ENCODE measurements at places on chromosomes 16 and 17.

DNA sequence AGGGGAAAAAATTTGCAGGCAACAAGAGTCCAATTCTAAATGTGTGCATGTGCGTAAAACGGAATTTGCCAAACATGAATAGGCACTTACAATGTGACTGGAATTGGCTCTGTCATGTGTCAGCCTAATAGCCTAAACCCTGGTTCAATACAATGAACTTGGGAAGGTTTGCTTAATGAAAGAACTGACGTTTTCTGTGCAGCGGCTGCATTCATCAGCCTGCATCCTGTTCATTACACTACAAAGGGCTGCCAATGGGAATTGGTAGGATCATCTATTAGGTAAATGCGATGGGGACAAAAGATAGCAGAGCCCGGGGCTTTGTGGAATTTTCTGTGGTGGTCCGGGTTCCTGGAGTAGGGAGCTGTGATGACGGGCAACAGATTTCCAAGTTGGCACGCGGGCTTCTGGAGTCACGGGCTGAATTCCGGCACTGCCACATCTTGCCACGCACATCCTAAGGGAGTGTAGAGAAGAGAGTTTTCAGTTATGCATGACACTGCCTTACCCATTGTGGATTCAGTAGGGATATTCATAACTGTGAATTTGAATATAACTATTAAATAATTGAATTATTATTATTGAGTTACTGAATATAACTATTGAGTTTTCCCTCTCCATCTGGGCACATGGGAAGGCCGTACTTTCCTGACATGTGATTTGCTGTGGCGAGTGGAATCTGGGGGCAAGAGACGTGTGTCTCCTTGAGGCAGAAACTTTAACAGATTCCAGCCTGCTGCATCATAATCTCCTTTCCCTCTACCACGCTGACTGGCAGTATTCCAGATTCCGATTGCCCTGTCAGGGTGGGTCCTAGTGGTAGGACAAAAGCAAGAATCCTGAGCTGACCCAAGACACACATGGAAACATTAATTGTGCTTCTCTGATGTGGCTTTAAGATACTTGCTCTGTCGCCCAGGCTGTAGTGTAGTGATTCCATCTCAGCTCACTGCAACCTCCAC lies 565.6 kb downstream of the WWOX start:
- no peak for DNase-seq

GRCh38 chr17:77216486-77216885 lies 75.7 kb downstream of the SEC14L1 start:
- DNase-seq, result no peak

DNA sequence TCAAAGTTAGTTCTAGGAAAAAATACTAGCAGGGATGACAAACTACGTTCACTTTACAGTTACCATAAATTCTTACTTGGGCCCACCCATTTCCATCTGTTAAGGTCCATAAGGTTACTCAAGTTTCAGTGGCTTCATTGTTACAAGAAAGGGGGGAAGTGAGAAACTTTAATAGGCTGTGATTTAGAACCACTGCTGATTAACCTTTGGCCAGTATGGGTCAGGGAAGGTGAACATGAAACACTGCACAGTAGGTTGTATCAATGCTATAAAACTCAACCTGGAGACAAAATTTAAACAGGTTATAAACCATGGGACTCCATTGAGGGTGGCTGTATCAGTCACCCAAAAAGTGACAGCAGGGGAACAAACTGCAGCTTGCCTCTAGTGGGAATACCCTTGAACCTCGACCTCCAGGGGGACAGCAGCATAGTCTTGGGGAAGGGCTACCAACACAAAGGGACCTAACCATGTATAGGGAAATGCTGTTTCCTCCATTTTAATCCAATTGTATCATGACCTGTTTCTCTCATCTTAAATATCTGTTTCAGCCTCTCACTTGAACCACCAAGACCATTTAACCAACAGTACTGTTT lies 10.4 kb downstream of the PTRH2 start:
- DNase-seq, result no peak

DNA sequence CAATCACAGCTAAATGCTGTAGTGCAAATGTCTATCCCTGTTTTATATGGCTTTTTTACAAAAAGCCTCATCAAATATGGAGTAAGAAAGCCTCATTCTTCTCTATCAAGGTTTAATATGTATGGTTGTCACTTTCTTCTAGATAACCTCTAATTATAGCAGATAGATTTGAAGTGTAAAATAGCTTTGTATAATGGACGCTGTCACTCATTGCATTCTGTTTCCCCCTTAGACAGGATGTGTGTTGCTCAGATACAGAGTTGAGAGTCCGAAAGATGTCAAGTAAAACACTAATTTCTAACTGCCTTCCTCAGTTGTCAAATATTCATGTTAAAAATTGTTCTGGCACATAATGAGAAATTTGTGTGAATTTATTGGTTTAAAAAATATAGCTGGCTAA lies 88.0 kb downstream of the NLK start:
- DNase-seq, result peak; percentile 16

DNA sequence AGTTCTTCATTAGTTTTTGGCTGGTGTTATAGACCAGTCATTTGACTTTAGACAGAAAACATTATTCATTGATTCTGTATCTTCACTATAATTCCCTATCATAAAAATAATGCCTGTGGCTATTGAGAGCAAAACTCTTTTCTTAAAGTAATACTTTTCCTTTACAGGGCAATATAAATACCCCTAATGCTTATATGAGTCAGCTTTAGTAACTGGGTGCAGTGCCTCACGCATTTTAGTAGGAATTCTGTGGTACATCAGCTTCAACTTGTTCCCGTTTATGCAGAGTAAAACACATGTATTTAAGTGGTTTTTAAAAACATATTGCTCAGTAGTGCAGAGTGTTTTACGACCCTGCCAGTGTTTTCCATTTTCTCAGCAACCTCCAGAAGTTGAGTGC lies 68.1 kb downstream of the SEC14L1 start:
- no peak for DNase-seq

DNA sequence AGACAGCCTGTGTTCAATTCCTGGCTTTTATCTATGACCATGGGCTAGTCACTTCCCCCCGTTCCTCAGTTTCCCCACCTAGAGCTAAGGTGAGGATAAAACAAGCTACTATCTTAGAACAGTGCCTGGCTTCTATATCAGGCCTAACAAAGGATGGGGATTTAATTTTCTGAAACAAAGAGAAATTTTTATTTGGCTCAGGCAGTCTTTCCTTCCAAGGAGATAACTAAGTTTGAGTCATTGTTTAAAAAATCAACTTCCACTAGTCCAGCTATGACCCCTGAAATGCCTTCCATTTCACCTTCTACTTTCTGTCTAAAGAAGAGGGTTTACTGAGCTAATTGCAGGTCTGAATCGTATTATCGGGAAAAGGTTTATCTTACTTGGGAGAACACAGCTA lies 99.0 kb downstream of the CMIP start:
- no peak for DNase-seq

DNA sequence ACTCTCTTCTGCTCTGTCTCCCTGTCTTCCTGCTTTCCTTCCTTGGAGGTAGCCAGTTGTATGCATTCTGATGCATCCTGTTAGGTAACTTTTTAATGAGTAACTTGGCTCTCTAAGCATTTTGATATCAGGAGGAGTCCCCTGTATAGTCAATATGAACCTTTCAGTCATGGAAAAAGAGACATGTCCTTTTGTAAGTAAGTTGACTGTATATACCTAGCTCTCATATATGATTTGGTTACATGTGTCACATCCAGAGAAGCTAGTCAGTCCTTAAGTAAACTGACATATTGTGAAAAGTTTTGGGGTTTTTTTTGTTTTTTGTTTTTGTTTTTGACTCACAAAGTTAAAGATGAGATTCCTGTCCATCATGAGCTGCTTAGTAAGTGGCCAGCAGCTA lies 18.8 kb downstream of the UTP18 start:
- no peak for DNase-seq

GRCh38 chr17:35773679-35774425 lies 13.2 kb downstream of the C17orf50 start:
- no peak for DNase-seq

- DNase-seq, result no peak
Observed at GRCh38 chr17:75824050-75824552, 20.1 kb downstream of the UNC13D start.

- no peak for DNase-seq
Observed at GRCh38 chr17:74452841-74453661, 13.4 kb upstream of the CD300A start.

DNA sequence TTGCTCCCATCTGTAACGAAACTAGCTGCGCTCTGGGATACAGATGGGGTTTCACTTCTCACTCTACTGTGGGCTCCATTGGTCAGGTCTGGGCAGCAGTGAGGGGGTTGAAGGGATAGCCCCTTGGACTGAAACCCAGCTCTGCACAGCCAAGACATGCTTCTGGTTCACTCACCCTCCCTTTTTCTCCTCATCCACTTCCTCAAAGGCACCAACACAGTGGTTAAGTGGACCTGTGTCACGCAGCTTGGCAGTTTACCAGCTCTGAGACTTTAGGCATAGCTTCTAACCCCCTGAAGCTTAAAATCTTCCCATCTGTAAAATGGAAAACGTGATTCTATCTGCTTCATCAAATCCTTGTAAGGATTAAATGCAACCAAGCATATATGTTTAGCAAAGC lies 11.5 kb upstream of the KRT38 start:
- DNase-seq, result no peak

GRCh38 chr16:10751291-10751697 lies 7.7 kb downstream of the NUBP1 start:
- no peak for DNase-seq

DNA sequence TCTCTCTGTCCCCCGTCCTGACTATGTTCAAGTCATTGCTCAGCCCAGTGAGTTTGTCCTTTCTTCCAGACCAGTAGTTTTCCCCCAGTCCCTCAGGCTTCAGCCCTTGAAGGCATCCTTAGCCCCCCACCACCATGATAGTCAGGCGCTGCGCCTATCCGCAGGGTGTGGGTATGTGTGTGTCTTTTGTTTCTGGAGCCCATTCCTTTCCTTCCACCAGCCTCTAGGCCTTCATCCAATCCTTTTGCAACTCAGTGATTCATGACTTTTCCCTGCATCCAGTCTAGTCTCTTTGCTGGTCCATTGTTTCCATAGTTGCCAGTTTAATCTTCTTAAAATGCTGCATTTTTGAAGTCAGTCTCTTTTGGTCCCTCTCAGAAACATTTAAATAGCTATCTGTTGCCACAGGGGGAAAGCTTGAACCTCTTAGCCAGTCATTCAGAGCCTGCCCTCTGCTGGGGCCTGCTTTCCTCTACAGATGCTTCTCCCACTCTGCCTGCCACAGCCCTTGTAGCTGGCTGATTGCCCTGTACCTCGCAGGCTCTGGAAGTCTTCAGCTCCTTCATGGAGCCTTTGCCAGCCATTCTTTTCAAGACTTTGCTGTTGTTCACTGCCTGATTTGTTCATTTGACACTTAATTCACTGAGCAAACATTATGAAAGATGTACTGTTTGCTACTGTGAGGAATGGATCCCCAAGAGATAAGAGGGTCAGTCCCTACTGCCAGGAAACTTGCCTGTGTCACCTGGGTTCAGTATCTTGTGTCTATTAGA lies 55.9 kb upstream of the ADCY7 start:
- DNase-seq, result no peak

- no peak for DNase-seq
Observed at GRCh38 chr17:32502710-32503109, 15.9 kb downstream of the CDK5R1 start.

GRCh38 chr17:31570951-31571892 lies 179.7 kb downstream of the RAB11FIP4 start:
- DNase-seq, result no peak

DNA sequence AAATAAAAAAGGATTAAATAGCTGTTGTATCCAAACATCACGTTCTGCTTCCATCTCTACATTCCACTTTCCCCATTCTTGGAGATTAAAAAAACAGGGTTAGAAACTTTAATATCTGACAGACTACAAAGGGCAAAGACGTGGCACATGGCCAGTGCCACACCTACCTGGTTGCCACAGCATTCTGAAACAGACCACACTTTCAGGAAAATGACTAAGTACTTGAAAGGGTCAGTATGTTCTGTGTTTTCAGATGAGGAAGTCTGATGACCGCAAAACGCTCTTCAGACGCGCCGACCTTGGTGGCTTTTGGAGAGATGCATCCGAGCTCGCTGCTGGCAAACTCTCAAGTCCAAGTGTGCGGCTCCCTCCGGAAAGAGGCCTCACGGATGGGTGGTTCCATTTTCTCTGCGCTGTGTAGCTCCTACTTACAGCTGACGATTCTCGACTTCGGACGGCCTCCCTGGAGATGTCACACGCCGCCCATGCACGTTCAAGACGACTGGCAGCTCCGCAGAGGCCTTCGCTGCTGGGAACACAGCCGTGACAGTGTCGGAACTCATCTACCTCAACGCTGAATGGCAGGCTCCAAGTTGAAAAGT lies 15.5 kb downstream of the MAP1LC3B start:
- DNase-seq, result no peak

- DNase-seq, result no peak
Observed at GRCh38 chr17:49514071-49514721, 19.1 kb downstream of the NGFR start.

- no peak for DNase-seq
Observed at GRCh38 chr17:81822996-81823819, 9.9 kb downstream of the MCRIP1 start.

GRCh38 chr17:39270923-39271322 lies 45.2 kb upstream of the STAC2 start:
- no peak for DNase-seq

GRCh38 chr17:18928628-18929125 lies 23.3 kb upstream of the SLC5A10 start:
- no peak for DNase-seq

- no peak for DNase-seq
Observed at GRCh38 chr17:77096570-77097214, 44.1 kb upstream of the SEC14L1 start.

- DNase-seq, result no peak
Observed at GRCh38 chr16:5526826-5527225, 429.2 kb upstream of the EEF2KMT start.

GRCh38 chr17:33197342-33197741 lies 95.8 kb downstream of the ASIC2 start:
- DNase-seq, result no peak

DNA sequence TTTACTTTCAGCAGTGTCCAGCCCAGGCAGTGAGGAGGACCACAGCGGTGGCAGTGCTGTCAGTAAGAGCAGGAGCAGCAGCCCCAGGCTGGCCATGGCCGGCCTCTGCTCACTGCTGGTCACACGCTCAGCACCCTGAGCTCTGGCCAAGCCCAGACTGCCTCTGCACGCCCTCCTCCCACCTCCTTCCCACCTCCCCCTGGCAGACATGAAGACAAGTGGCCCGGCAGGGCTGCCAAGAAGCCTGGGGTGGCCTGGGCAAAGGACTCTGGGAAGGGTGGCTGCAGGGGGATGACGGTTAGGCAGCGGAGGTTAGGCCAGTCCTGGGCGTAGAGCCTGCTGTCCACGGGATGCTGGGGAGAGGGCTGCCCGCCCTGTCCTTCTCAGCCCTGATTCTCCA lies at the start of gene C16orf89:
Gene C16orf89 (minus strand): TSS at position 144 of the 400 bp plus-strand sequence. CDS start 48 bp downstream, at position 96.
- DNase-seq, result no peak

GRCh38 chr16:88195911-88196465 lies 186.8 kb upstream of the ZNF469 start:
- no peak for DNase-seq

Measured in NCI-H1417 treated with DMSO at 0.1 percent for 48 hours (cell line).